Uterus (tissue), 4 donors: ENCODE measurements at places on chromosomes 2 and 18. TPM values are rescaled to one million over a fixed set of nuclear protein-coding genes. Genes with fewer than 3 reads are reported as not detected.

GRCh38 chr2:151928380-151928779 is 100.2 kb upstream of the ARL5A start:
- no peaks in the 10 kb centered on the region for H3K4me1 ChIP-seq
- H3K4me3 ChIP-seq, result no peak overlapping the region
- no peak overlapping the region for H3K27ac ChIP-seq
- no peaks in the 10 kb centered on the region for H3K27me3 ChIP-seq

GRCh38 chr2:164948540-164948939 is 6.8 kb downstream of the SLC38A11 start:
- H3K4me3 ChIP-seq, result no peak overlapping the region
- no peak overlapping the region for H3K27ac ChIP-seq
- no peaks in the 10 kb centered on the region for H3K4me1 ChIP-seq
- DNase-seq, result no peak
- H3K27me3 ChIP-seq, result no peaks in the 10 kb centered on the region

DNA sequence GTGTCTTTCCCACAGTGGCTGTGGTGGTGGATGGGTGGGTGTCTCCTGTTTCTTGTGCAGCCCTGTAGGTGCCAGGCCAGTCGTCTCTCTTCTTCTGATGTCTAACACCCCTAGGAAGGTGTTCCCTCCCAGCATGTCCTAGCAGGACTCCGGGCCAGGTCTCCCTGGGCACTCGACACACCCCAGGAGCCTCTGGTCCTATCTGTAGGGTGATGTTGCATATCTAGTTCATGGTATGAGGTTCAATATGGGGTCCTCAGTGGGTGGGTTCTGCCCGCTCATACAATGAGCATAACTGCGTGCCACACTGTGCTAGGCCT is 14.4 kb downstream of the NGEF start:
- no peaks in the 10 kb centered on the region for H3K4me1 ChIP-seq
- H3K36me3 ChIP-seq, result no peaks in the 10 kb centered on the region
- H3K27me3 ChIP-seq, result no peaks in the 10 kb centered on the region
- DNase-seq, result no peak
- no peak overlapping the region for H3K4me3 ChIP-seq
- no peak overlapping the region for H3K27ac ChIP-seq

The FBXO36 gene
- total RNA-seq, result 2.6 TPM

DNA sequence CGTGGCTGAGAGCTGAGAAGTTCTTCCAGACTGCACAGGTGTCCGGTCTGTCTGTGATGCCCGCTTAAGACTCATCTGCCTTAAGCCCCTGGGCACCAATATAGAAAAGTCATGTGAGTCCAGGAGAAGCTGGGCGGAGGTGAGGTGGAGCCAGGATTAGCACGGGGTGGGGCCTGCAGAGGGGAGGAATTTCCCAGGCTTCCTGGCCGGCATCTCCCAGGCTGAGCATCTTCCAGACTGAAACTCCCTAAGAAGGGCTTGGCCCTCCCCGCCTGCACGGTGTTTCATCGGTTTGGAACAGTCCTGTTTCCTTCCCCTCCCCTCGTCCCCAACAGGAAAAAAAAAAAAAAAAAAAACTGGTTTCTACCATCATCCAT is 270.3 kb downstream of the ATAD2B start:
- H3K27me3 ChIP-seq, result no peaks in the 10 kb centered on the region
- H3K27ac ChIP-seq, result no peak overlapping the region
- no peaks in the 10 kb centered on the region for H3K36me3 ChIP-seq
- H3K4me3 ChIP-seq, result no peak overlapping the region

DNA sequence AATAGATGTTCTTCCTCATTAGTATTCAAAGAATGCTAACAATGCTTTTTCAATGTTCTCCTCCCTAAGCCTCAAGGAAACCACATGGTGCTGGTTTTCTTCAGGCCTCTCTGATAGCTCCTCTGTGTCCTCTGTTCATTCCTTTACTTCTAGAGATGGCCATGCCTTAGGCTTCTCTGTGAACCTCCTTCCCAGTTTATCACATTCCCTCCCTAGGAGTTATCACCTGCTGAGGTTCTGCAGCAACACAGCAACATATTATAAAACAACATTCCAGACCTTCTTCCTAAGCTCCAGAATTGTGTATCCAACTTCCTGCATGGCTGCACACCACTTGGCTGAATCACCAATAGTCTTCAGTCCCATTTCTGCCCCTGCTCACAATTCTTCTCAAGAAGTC is 325.5 kb downstream of the IRS1 start:
- no peak for DNase-seq
- H3K4me1 ChIP-seq, result peaks cover 10% of the 10 kb centered on the region
- no peaks in the 10 kb centered on the region for H3K27me3 ChIP-seq
- H3K4me3 ChIP-seq, result no peak overlapping the region
- no peaks in the 10 kb centered on the region for H3K36me3 ChIP-seq

The GKN2 gene
- not detected for total RNA-seq

The PDE1A gene
- 83.1 TPM for total RNA-seq

DNA sequence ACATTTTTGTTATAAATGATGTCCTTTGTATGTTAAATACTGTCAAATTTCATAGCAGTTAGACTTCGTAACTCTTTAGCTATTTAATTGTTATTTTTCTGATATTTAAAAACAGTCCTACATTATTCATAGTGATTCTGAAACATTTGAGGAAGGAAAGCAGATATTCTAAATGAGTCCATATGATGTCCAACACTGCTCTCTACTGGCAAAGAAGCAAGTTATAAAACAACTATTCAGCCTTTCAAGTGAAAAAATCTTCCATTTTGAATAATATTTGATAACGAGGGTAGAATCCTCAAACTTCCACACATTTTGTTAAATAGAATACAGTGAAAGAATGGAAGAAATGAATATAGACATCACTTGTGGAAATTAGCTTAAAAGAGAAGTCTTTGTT is 220.8 kb downstream of the GULP1 start:
- no peak overlapping the region for H3K4me3 ChIP-seq
- no peak for DNase-seq
- no peaks in the 10 kb centered on the region for H3K27me3 ChIP-seq
- H3K27ac ChIP-seq, result no peak overlapping the region
- peaks cover 4% of the 10 kb centered on the region for H3K4me1 ChIP-seq

The MAT2A gene
- total RNA-seq, result 77.1 TPM

- no peaks in the 10 kb centered on the region for H3K4me1 ChIP-seq
- H3K27me3 ChIP-seq, result no peaks in the 10 kb centered on the region
- H3K36me3 ChIP-seq, result no peaks in the 10 kb centered on the region
- H3K27ac ChIP-seq, result no peak overlapping the region
Observed at GRCh38 chr2:169761251-169761969, 27.8 kb downstream of the KLHL23 start.

DNA sequence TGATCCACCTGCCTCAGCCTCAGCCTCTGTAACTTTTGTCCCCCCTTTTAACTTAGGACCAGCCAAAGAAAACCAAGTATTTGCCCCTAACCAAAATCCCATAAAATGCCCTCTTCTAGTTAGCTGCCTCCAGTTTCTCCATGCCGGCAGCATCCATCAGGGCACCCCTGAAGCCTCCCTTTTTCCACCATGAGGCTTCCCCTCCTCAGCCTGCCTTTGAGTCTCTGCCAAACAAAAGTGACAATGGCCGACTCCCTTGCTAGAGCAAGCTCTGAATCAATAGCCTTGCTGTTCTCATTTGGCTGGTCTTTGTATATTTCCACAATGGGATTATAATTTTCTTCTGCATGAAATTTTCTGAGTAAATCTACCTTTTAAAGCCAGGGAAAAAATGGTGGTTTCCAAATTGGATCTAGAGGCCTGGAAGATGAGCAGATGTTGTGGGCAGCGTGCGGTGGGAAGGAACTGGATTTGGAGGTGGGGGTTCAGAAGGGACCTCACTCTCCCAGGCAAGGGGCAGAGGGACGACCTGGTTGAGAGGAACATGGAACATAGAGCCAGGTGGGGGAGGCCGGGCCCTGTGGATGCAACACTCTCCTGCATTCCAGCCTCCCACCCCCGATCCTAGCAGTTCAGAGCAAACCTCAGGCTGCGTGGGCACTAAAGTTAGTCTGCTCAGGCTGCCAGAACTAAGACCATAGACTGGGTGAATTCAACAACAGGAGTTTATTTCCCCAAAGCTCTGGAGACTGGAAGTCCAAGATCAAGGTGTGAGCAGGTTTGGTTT is 80.6 kb downstream of the HS6ST1 start:
- DNase-seq, result no peak
- H3K27me3 ChIP-seq, result no peaks in the 10 kb centered on the region
- H3K36me3 ChIP-seq, result no peaks in the 10 kb centered on the region
- no peak overlapping the region for H3K27ac ChIP-seq
- no peak overlapping the region for H3K4me3 ChIP-seq
- no peaks in the 10 kb centered on the region for H3K4me1 ChIP-seq

The TUBB8B gene
- 0.46 TPM for total RNA-seq

- H3K4me1 ChIP-seq, result no peaks in the 10 kb centered on the region
- no peak for DNase-seq
- H3K27me3 ChIP-seq, result peaks cover 20% of the 10 kb centered on the region
Observed at GRCh38 chr18:57352271-57352701, at the start of gene ST8SIA3. Gene ST8SIA3 (plus strand): TSS chr18:57352557. CDS start chr18:57352847, 290 bp downstream.

GRCh38 chr2:218518876-218519275 is 49.3 kb downstream of the USP37 start:
- DNase-seq, result no peak
- no peaks in the 10 kb centered on the region for H3K4me1 ChIP-seq
- H3K36me3 ChIP-seq, result no peaks in the 10 kb centered on the region
- no peaks in the 10 kb centered on the region for H3K27me3 ChIP-seq
- no peak overlapping the region for H3K4me3 ChIP-seq

The BMP10 gene
- not detected for total RNA-seq

The LIMS1 gene
- 166 TPM for total RNA-seq
